ENCODE measurements at places on chromosomes 6 and 20. TPM values are rescaled to one million over a fixed set of nuclear protein-coding genes. Genes with fewer than 3 reads are reported as not detected.

Gene FGD2
- total RNA-seq, result not detected

Gene SNTA1
- 6.2 TPM for total RNA-seq

Gene NRSN1
- not detected for total RNA-seq

Gene HTR1B
- total RNA-seq, result 22.2 TPM

Gene KIAA1586
- 13.3 TPM for total RNA-seq

Gene ASCC3
- total RNA-seq, result 99.2 TPM

Gene OOEP
- not detected for total RNA-seq

Gene HLA-DQB1
- total RNA-seq, result not detected

Gene TINAG
- total RNA-seq, result not detected

Gene NOTCH4
- total RNA-seq, result 60.4 TPM

Gene TCF15
- total RNA-seq, result 0.90 TPM

Gene SUMO4
- total RNA-seq, result 1.1 TPM

Gene FRMD1
- total RNA-seq, result not detected

Gene ZNF311
- 0.63 TPM for total RNA-seq

Gene B3GAT2
- not detected for total RNA-seq

Gene XKR7
- total RNA-seq, result not detected

Gene NOX3
- total RNA-seq, result not detected

Gene TMEM244
- not detected for total RNA-seq
